ENCODE measurements at places on chromosomes 5 and 9.

GRCh38 chr9:16206518-16206917 lies 653.7 kb downstream of the CCDC171 start:
- no peak for DNase-seq

DNA sequence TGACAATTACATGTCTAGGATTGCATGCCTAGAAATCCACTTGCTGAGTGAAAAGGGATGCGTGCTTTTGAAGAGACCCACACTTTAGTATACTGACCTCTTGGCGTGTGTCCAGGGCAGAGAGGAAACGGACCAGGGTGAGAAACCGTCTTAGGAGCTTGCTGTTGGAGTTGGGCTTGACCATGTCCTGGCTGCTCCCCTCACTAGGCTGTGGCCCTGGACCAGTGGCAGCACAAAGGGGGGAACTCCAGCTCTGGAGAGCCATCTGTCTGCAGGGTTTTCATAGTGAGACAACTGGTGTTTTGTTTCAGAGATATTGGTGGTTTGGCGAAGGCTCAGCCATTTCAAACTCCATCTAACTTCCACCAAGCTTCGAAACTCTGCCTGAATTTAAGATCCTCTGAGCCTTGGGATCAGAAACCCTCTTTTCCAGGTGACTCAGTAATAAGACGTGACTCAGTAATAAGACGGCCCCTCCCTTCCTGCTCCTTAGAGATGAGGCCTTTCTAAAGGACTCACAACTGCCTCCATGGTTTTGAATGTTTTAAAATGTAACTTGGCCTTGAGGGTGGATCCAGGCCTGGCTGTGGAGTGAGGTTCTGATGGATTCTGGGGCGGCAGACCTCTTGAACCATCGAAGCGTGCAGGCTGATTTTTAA lies 165.8 kb downstream of the MELK start:
- DNase-seq = no peak

- no peak for DNase-seq
These were observed 15.5 kb downstream of the SPATA31E1 start for GRCh38 chr9:87898151-87898550.

GRCh38 chr5:95876782-95877181 lies 54.3 kb upstream of the GLRX start:
- no peak for DNase-seq

GRCh38 chr5:103367702-103368101 lies 109.1 kb downstream of the MACIR start:
- no peak for DNase-seq

DNA sequence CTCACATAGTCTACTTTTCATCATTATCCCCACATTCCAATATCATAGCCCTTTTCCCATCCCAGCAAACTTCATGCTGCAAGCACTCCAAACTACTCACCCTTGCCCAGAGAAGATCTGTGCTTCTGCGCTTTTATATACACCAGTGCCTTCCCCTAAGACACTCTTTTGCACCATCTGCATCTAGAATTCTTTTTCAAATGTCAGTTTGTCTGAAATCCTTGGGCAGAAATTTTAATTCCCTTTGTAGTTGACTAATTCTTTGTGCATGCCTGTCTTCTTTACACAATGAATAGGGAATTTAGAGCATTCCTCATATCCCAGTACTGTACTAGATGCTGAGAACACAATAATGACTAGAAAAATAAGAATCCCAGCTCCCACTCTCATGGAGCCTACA lies 298.9 kb downstream of the KCNN2 start:
- DNase-seq = no peak

DNA sequence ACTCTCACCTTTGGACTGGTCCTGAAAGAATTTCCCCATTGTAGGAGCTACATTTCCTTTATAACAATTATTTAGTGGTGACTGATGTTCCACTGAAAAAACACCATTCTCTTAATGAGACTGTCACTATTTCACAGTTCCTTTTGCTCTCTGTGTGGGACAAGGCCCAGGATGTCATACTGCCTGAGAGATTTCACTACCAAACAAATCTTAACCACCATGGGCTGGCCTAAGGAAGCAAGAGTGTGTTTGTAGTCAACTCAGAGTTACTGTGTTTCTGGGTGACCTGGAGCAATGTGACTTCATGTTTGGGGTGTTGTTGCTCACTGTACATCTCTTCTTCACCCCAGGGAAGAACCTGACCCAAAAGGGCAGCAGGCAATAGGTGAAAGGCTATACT lies 50.1 kb upstream of the ZNF608 start:
- no peak for DNase-seq

GRCh38 chr5:114153392-114153791 lies 208.5 kb upstream of the KCNN2 start:
- no peak for DNase-seq
